Activated CD8-positive, alpha-beta T cell treated with anti-CD3 and anti-CD28 coated beads for 36 hours (primary cell): ENCODE measurements at places on chromosomes 1 and 21. TPM values are rescaled to one million over a fixed set of nuclear protein-coding genes. Genes with fewer than 3 reads are reported as not detected.

GRCh38 chr1:76141929-76142328 lies 67.4 kb downstream of the ST6GALNAC3 start:
- peaks cover 1% of the 10 kb centered on the region for H3K27me3 ChIP-seq
- no peak overlapping the region for H3K4me3 ChIP-seq
- no peak overlapping the region for H3K27ac ChIP-seq
- H3K4me1 ChIP-seq: no peaks in the 10 kb centered on the region
- H3K36me3 ChIP-seq: no peaks in the 10 kb centered on the region

DNA sequence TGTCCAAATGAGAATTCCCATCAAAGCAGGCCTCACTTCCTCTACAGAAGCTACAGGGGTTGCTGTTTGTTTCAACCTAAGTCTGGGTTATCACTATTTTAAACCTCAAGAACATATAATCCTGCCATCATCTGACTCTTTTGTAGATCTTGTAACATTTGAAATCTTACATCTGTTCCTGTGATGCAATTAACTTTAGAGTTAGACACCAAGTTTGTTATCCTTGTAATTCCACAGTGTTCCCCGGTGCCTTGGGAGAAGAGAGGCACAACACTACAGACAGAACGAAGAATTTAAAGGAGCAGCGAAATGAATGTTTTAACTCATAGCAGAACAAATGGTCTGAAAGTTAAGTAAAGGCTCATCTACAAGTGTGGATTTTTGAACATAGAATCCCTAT lies 116.1 kb downstream of the UCHL5 start:
- no peaks in the 10 kb centered on the region for H3K27me3 ChIP-seq
- no peak overlapping the region for H3K4me3 ChIP-seq
- no peak for DNase-seq

- H3K27me3 ChIP-seq: no peaks in the 10 kb centered on the region
- H3K4me3 ChIP-seq: no peak overlapping the region
- H3K4me1 ChIP-seq: no peaks in the 10 kb centered on the region
- H3K36me3 ChIP-seq: no peaks in the 10 kb centered on the region
- H3K27ac ChIP-seq: no peak overlapping the region
- no peak for DNase-seq
Measured at GRCh38 chr1:199452627-199453026, 574.9 kb upstream of the NR5A2 start.

DNA sequence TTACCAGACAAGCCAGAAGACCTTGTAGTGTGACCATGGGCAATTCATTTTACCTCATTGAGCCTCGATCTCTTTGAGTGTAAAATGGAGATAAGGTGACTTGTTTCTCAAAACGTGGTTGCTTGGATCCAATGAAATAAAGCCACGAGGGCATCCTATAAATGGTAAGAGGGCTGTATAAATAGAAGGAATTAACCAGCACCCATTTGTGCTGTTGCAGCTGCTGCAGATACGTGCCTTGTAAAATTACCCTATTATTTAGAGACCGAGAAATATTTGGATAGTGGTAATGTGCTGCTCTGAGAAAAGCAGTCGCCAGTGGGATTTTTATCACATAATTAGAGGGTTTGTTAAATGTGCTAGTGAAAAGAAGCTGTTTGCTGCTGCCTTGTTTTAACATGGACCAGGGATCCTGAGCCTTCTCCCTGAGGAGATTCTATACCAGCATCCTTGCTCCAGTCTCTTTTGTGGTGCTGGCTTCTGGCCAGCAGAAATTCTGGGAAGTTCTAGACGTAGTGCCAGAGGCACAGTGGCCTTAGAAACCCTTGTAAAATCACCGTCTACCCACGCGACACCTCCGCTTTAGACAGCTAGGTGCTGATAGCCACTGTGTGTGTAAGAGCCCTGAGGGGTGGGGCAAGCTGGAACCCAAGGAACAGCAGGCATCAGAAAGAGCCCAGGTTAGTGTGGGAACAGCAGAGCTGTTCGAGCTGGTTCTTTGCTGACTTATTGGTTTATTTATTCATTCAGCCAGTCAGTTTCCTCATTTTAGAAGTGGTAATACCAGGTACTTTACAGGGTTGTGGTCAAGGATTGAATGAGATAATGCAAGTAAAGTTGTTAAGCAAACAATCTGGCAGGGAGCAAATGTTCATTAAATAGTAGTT lies 137.5 kb downstream of the NOS1AP start:
- H3K36me3 ChIP-seq: no peaks in the 10 kb centered on the region
- DNase-seq: no peak
- no peak overlapping the region for H3K27ac ChIP-seq
- peaks cover 11% of the 10 kb centered on the region for H3K27me3 ChIP-seq

GRCh38 chr1:93317207-93317606 lies 28.5 kb upstream of the DR1 start:
- H3K27ac ChIP-seq: no peak overlapping the region
- H3K27me3 ChIP-seq: no peaks in the 10 kb centered on the region
- H3K4me1 ChIP-seq: peaks cover 2% of the 10 kb centered on the region
- no peak for DNase-seq
- peaks cover 6% of the 10 kb centered on the region for H3K36me3 ChIP-seq

- no peak for DNase-seq
- H3K27ac ChIP-seq: no peak overlapping the region
- H3K4me1 ChIP-seq: no peaks in the 10 kb centered on the region
- H3K36me3 ChIP-seq: no peaks in the 10 kb centered on the region
- H3K27me3 ChIP-seq: peaks cover 1% of the 10 kb centered on the region
- no peak overlapping the region for H3K4me3 ChIP-seq
Measured at GRCh38 chr1:203444171-203444576, 31.4 kb upstream of the PRELP start.

- H3K27ac ChIP-seq: peak overlapping the region; percentile 72
- H3K27me3 ChIP-seq: peaks cover 1% of the 10 kb centered on the region
- peaks cover 29% of the 10 kb centered on the region for H3K4me1 ChIP-seq
- DNase-seq: no peak
- H3K36me3 ChIP-seq: peaks cover 7% of the 10 kb centered on the region
Measured at GRCh38 chr1:192808163-192808517, 699 bp upstream of the RGS2 start.

GRCh38 chr1:9691108-9691445 lies 39.5 kb downstream of the PIK3CD start:
- peak overlapping the region; percentile 89 for H3K27ac ChIP-seq
- peak overlapping the region; percentile 75 for H3K4me3 ChIP-seq
- H3K27me3 ChIP-seq: no peaks in the 10 kb centered on the region
- peak; percentile 64 for DNase-seq
- peaks cover 41% of the 10 kb centered on the region for H3K36me3 ChIP-seq
- H3K4me1 ChIP-seq: peaks cover 67% of the 10 kb centered on the region

DNA sequence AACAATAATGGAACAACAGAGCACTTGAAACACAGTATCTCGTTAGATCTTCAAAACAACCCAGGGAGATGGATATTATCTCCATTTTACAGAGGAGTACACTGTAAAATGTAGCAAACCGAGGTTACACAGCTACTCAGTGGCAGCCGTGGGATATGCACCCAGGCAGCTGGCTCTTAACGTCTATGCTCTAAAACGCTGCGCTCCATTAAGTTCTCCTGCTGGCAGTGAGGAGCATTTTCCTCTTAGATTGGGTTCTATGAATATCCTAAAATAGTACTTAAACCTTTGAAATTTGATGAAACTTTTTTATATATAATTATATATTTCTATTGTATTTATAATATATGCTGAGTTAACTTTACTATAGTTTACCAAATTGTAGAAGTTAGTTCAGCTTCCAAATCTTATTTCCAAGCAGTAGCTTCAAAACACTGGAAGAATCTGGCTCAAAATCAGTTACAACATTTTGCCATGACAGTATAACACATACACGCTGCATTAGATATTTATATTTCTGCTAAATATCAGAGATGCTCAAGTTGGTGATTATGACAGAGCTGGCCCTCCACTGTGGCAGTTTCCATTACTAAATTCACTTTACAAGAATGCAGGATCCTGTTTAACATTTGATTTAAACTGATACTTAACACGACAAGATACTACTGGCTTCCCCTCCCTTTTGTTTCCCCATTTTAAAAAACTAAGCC lies 49.5 kb downstream of the TGFBR3 start:
- no peak overlapping the region for H3K4me3 ChIP-seq
- no peaks in the 10 kb centered on the region for H3K36me3 ChIP-seq
- H3K4me1 ChIP-seq: no peaks in the 10 kb centered on the region

- H3K27me3 ChIP-seq: no peaks in the 10 kb centered on the region
- H3K4me1 ChIP-seq: peaks cover 33% of the 10 kb centered on the region
- H3K4me3 ChIP-seq: peak within 1 kb of the TSS; percentile 97
Measured at GRCh38 chr1:243255791-243256512, at the start of gene SDCCAG8. Gene SDCCAG8, plus strand, starts transcription at chr1:243256041. Its CDS starts 133 bp downstream, at chr1:243256174.

DNA sequence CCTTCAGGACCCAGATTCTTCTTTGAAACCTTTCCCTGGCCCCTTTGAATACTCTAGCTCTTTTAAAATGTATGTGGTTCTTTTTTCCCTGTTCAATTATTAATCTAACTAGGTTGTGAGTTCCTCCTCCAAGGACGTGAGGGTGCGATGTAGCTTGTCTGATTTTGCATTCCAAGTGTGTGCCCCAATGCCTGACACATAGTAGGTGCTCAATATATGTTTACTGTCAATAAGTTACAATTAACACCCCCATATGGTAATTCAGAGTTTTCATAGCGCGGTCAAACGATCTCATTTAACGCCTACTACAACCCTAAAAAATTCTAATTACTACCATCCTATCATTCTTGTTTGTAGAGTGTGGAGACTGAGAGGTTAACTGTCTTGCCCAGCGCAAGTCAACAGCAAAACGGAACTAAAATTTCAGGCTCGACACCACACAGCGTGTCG lies 482 bp upstream of the MTR start:
- H3K27me3 ChIP-seq: peaks cover 3% of the 10 kb centered on the region
- peaks cover 17% of the 10 kb centered on the region for H3K36me3 ChIP-seq
- DNase-seq: no peak
- peaks cover 25% of the 10 kb centered on the region for H3K4me1 ChIP-seq
- H3K4me3 ChIP-seq: peak overlapping the region; percentile 86

GRCh38 chr1:202367271-202367670 lies 18.8 kb downstream of the PPP1R12B start:
- no peak overlapping the region for H3K4me3 ChIP-seq
- no peaks in the 10 kb centered on the region for H3K4me1 ChIP-seq
- H3K27me3 ChIP-seq: no peaks in the 10 kb centered on the region

- peaks cover 12% of the 10 kb centered on the region for H3K4me1 ChIP-seq
- H3K36me3 ChIP-seq: peaks cover 9% of the 10 kb centered on the region
- H3K4me3 ChIP-seq: no peak overlapping the region
- no peaks in the 10 kb centered on the region for H3K27me3 ChIP-seq
Measured at GRCh38 chr1:52613636-52614373, 11.6 kb downstream of the GPX7 start.

- H3K27me3 ChIP-seq: no peaks in the 10 kb centered on the region
- no peaks in the 10 kb centered on the region for H3K36me3 ChIP-seq
- H3K27ac ChIP-seq: peak overlapping the region; percentile 91
- peak; percentile 65 for DNase-seq
Measured at GRCh38 chr1:203754455-203754864, 10.5 kb upstream of the LAX1 start.

- no peak overlapping the region for H3K4me3 ChIP-seq
- no peaks in the 10 kb centered on the region for H3K27me3 ChIP-seq
- H3K27ac ChIP-seq: no peak overlapping the region
- DNase-seq: no peak
- H3K4me1 ChIP-seq: no peaks in the 10 kb centered on the region
Measured at GRCh38 chr1:48844187-48844586, 67.5 kb upstream of the BEND5 start.

DNA sequence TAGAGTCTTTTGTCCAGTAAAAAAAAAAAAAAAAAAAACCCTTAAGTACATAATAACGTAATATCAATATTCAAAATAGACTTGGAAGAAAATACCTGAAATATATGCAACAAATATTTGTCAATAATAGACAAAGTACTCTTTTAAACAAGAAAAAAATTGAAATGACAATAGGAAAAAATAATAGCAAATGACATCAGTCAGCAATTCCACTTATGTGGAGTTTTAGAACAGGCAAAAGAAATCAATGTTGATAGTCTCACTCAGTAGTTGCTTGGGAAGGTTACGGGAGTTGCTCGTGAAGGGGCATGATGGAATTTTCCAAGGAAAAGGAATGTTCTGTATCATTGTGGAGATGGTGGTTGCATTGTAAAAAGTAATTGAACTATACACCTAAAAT lies 16.9 kb downstream of the LYPLAL1 start:
- peaks cover 34% of the 10 kb centered on the region for H3K36me3 ChIP-seq
- H3K27ac ChIP-seq: no peak overlapping the region
- no peak for DNase-seq
- H3K27me3 ChIP-seq: no peaks in the 10 kb centered on the region
- peaks cover 24% of the 10 kb centered on the region for H3K4me1 ChIP-seq

- peaks cover 1% of the 10 kb centered on the region for H3K27me3 ChIP-seq
- H3K27ac ChIP-seq: no peak overlapping the region
- H3K36me3 ChIP-seq: no peaks in the 10 kb centered on the region
Measured at GRCh38 chr1:158025576-158026230, 32.3 kb downstream of the KIRREL1 start.

GRCh38 chr1:215132156-215132555 lies 49.6 kb downstream of the KCNK2 start:
- H3K4me1 ChIP-seq: no peaks in the 10 kb centered on the region
- no peaks in the 10 kb centered on the region for H3K36me3 ChIP-seq

DNA sequence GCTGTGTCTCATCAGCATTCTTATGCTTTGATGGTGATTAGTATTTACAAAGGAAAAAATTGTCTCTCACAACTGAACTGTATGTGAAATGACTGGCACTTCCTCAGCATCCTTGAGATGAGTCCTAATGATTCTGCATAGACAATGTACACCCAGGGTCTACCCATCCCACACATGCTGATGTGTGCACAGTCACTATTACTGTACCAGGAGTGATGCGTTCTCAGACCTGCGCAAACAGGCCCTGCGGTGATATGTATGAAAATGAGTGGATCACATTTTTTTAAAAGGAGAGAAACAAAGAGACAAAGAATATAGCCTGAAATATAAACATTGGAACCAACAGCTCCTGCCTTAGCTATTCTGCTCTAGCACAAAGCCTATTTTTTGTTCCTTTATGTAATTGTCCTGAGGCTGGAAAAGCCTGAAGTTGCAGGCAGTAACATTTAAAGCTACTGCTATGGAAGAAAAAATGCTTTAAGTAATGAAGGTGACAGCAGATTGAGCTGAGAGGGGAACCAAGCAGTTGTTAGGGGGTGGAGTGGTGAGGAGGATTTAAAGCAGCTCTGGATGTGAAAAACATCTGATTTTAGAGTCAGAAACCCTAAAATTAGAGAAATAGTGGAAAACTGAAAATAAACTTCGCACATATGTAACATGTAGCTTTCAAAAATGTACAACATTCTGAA lies 5.5 kb downstream of the RCAN1 start:
- no peak overlapping the region for H3K27ac ChIP-seq
- no peaks in the 10 kb centered on the region for H3K27me3 ChIP-seq
- H3K36me3 ChIP-seq: no peaks in the 10 kb centered on the region
- no peak for DNase-seq
- peaks cover 17% of the 10 kb centered on the region for H3K4me1 ChIP-seq

The KRTAP12-2 gene
- not detected for total RNA-seq

The UBXN10 gene
- total RNA-seq: 0.34 TPM

The NLRP3 gene
- total RNA-seq: 3.6 TPM

The KPRP gene
- total RNA-seq: not detected

The GBP5 gene
- 163 TPM for total RNA-seq

The H6PD gene
- total RNA-seq: 7.5 TPM

The ITLN2 gene
- total RNA-seq: not detected

The OR10Z1 gene
- total RNA-seq: not detected

The LAMB3 gene
- 0.70 TPM for total RNA-seq

The TRIM67 gene
- not detected for total RNA-seq

The TXNIP gene
- total RNA-seq: 134 TPM

The ZBTB40 gene
- total RNA-seq: 14.3 TPM

The SPRR2F gene
- not detected for total RNA-seq

The SYT11 gene
- 8.7 TPM for total RNA-seq

The MAST2 gene
- total RNA-seq: 18.2 TPM
